Fibroblast of villous mesenchyme (primary cell): ENCODE measurements at places on chromosomes 3 and 15. TPM values are rescaled to one million over a fixed set of nuclear protein-coding genes. Genes with fewer than 3 reads are reported as not detected.

- no peak for DNase-seq
Measured at GRCh38 chr15:101038327-101039003, 119.3 kb downstream of the LRRK1 start.

Gene PPIP5K1
- total RNA-seq: 27.1 and 28.5 TPM in 2 replicates

DNA sequence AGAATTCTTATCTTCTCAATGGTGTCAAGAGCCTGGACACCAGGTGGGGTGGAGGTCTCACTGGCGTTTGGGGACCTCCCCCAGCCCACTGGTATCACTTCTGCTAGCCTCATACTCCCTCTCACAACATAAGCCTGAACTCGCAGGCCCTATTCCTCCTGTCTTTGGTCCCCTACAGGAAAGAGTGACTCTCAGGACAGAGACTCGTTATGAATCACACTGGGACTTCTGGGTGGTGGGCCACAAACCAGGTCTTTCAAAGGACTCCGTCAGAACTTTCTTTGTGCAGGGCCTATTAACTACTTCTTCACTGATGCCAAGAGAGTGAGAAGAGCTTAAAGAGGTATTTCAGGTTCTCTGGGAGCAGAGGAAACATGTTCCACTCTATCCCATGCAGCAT lies 100.4 kb downstream of the WDR76 start:
- DNase-seq: no peak

Gene PRSS50
- total RNA-seq: not detected in 2 replicates

Gene IL17RE
- 0.43 and 0.64 TPM in 2 replicates for total RNA-seq

DNA sequence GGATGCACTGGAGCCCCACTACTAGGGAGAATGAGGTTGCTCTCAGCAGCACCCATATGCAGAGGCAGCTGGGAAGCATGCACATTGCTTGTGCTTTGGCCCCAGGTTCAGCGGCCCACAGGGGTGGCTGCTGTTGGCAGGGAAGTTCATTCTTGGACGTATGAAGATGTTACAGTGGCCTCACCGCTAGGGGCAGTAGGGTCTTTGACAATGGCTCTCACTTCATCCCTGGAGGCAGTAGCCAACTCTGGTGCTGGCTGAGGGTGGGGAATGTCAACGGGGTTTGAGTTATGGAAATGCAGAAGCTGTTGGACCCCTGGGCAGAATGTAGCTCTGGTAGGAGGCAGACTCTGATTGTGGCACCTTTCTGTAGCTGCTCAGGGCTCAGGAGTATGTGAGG lies 279.9 kb downstream of the SCAPER start:
- DNase-seq: no peak

Gene COL7A1
- total RNA-seq: 79.0 and 140 TPM in 2 replicates
